Activated CD4-positive, alpha-beta T cell treated with anti-CD3 and anti-CD28 coated beads, Interleukin-2, amount 10 ng/mL, durations not matched to agents 24 days and 14 days (primary cell): ENCODE measurements at places on chromosomes 16 and 17.

DNA sequence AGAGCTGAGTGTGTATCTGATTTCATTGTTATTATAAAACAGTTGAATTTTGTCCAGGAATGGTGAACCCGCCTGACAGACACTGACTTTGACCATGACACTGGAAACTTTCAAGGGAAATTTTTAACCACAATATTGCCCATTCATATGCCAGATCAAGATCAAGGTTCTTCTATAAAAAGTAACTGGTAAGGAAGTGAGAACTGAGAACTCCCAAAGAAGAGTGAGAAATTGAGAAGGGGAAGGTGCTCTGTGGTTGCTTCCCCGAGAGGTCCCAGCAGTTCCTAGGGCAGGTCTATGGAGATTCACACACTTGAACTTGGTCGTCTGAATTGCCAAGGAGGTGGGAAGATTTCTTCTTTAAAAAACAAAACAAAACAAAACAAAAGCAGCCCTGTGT lies 27.3 kb downstream of the SLC6A4 start:
- no peak for DNase-seq

DNA sequence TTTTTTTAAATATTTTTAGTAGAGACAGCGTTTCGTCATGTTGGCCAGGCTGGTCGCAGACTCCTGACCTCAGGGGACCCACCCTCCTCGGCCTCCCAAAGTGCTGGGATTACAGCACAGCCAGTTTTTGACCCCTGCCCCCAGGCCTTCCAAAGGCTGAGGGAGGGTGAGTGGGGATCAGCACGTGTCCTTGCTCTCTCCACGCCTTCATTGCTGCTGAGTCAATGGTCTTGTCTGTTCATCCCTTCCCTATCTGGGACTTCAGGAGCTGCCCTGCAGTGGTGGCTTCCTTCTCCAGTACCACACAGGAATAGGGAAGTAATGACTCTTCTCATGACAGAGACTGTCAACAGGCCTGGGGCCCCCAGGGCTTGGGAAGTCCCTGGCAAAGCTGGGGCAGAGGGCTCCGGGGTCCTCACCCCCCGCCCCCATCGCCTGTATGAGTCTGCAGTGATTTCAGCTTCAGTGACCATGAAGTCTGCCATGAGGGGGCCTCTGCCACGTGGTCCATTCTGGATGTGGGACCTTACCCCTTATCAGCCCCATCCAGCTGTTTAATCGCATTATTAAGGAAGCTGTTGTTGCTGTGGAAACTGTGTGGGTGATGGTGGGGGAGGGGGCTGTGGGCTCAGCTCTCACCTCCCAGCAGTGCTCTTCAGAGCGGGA lies 6.1 kb downstream of the ABCC3 start:
- DNase-seq, result no peak

- DNase-seq, result no peak
Observed at GRCh38 chr17:73616120-73616872, 27.9 kb downstream of the SDK2 start.

GRCh38 chr16:67571981-67572431 lies 9.7 kb downstream of the CTCF start:
- DNase-seq, result no peak

- DNase-seq, result no peak
Observed at GRCh38 chr16:31439519-31439918, 3.1 kb downstream of the ZNF843 start.

GRCh38 chr16:74771656-74772315 lies 2.8 kb downstream of the FA2H start:
- no peak for DNase-seq

GRCh38 chr17:58338454-58338840 lies 9.9 kb upstream of the TSPOAP1 start:
- DNase-seq, result no peak

DNA sequence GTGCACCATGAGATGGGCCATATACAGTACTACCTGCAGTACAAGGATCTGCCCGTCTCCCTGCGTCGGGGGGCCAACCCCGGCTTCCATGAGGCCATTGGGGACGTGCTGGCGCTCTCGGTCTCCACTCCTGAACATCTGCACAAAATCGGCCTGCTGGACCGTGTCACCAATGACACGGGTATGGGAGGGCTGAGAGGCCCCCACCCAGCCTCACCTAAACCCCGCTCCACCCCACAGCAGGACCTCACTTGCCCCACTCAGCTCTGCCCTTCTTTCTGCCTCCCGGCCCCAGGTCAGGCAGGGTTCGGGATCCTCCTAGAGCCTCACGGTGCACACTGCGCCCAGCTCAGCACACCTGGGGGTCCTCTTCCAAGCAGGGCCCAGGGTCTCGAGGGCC lies 5.6 kb downstream of the ACE start:
- DNase-seq, result no peak

DNA sequence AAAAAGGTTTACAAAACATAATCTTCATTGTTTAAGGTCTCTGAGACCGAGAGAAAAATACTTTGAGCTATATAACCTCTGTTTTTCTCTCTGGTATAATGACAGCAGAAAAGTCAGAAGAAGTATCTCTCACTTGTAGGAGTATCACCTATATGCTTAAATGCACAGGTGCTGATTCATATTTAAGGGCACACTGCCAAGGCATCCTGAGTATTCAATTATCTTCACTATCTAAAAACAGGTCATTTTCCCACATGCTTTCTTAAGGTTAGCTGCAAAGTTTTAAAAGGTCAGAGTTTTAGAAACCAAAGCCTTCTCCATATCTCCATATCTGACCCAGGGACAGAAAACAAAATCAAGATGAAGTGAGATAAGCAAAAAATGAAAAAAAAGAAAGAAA lies 99.3 kb upstream of the C17orf78 start:
- no peak for DNase-seq

GRCh38 chr17:28774206-28774605 lies 30.4 kb downstream of the TRAF4 start:
- DNase-seq, result no peak

DNA sequence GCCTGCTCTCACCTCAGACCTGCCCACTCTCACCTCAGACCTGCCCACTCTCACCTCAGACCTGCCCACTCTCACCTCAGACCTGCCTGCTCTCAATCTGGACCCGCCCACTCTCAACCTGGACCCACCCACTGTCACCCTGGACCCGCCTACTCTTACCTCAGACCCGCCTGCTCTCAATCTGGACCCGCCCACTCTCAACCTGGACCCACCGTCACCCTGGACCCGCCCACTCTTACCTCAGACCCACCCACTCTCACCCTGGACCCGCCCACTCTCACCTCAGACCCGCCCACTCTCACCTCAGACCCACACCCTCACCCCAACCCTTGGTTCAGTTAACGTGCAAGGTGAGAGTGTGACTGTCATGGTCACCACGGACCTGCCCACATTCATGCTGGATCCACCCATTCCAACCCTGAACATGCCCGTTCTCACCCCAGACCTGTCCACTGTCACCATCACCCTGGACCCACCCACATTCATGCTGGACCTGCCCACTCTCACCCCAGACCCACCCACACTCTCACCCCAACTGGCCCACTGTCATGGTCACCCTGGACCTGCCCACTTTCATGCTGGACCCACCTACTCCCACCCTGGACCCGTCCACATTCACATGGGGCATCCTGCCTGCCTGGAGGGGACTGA lies 31.2 kb upstream of the ENPP7 start:
- no peak for DNase-seq
